ENCODE measurements at places on chromosomes 13 and 19.

GRCh38 chr19:31339411-31339810 is 9.8 kb downstream of the TSHZ3 start:
- no peak for DNase-seq

GRCh38 chr19:44345959-44346358 is 10.5 kb downstream of the ZNF112 start:
- no peak for DNase-seq

DNA sequence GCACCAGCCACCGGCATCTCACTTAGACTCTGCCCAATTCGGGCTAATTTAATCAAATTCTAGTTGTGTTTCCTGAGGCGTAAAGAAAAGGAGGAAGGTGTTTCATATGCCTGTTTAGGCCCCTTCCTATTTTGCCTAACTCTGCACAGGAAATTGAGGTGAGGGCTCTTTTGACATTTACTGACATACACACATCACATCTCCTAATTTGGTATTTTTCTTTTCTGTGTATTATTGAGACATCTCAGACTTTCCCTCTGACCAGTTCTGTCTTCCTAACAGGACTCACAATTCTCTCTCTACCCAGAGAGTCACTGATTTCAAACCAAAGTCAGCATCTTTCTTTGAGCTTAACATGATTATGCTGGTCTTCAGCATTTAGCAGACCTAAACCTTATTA is 7.9 kb downstream of the CEACAM3 start:
- DNase-seq = no peak

- no peak for DNase-seq
Measured at GRCh38 chr19:17306285-17306714, 628 bp downstream of the MRPL34 start.

- no peak for DNase-seq
Measured at GRCh38 chr13:32175307-32175706, 139.9 kb downstream of the ZAR1L start.

DNA sequence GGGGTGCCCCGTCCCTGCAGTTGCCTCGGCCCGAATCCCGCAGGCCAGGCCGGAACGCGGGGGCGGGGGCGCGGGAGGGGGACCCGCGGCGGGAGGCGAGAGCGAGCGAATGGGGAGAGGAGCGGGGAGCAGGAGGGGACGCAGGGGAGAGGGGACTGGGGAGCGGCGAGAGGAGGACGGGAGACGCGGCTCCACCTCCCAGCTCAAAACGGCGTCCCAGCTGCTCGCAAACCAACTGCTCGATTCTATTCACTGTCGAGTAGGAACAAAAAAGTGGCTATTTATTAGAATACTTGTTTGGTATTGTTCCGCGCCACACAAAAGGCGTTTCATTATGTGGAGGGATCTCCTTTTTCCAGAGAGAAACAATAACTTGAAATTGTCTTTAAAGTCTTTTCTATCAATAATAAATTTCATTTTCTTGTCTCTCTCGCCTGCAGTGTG is 10.6 kb upstream of the SOX1 start:
- DNase-seq = no peak

DNA sequence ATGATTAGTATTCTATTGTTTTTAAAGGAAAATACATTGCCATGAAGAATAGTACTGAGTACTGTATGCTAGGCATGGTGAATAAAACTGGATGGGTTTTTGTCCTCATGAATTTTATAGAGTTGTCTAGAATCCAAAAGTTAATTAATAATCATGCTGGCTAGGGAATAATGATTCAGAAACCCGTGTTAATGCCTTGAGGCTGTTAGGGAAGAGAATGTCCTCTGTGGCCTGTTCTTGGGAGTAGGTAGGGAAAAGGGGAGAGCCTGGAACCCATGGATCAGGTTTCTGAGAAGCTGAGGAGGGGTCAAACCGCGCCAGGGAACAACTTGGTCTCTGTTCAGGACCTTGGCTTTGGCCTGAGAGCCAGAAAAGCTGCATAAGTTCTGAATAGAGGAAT is 1376.3 kb upstream of the SLC10A2 start:
- DNase-seq = no peak

GRCh38 chr19:21569494-21569865 is 64.1 kb downstream of the ZNF429 start:
- DNase-seq = no peak

DNA sequence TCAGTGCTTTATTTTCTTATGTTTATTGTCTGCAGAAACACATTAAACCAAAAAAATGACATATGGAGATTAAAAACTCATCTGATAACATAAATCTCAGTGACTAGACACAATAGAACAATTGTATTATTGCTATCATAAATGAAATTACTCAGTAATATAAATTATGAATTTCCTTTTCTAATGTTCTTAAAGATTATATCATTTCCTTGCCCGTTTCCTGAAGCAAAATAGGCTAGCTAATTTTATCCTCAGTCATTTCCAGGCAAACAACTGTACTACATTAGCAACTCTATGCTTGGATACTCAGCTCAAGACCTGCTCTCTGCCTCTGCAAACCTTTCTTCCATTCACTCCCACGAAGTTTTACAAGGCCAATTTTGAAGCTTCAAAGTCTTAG is 61.2 kb downstream of the RFC3 start:
- DNase-seq = no peak

GRCh38 chr19:30144242-30144758 is 202.3 kb downstream of the URI1 start:
- no peak for DNase-seq

- no peak for DNase-seq
Measured at GRCh38 chr19:28465371-28466086, 747.4 kb downstream of the UQCRFS1 start.

- DNase-seq = no peak
Measured at GRCh38 chr13:37069597-37070103, 10.2 kb upstream of the SUPT20H start.

- DNase-seq = no peak
Measured at GRCh38 chr19:2287585-2288337, 5.8 kb upstream of the PEAK3 start.

DNA sequence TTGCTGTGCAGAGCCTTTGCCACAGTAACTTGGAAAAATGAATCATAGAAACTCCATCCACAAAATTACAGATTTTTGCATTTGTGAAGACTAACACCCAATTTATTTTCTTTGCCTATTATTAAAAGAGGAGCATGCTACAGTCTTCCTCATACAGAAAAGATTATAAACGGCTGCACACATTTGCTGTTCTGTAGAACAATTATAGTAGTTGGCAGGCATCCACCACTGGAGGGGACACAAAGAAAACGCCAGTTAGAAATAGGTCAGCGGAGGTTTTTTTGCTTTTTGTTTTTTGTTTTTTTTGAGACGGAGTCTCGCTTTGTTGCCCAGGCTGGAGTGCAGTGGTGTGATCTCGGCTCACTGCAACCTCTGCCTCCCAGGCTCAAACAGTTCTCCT is 51.6 kb downstream of the SACS start:
- DNase-seq = no peak

DNA sequence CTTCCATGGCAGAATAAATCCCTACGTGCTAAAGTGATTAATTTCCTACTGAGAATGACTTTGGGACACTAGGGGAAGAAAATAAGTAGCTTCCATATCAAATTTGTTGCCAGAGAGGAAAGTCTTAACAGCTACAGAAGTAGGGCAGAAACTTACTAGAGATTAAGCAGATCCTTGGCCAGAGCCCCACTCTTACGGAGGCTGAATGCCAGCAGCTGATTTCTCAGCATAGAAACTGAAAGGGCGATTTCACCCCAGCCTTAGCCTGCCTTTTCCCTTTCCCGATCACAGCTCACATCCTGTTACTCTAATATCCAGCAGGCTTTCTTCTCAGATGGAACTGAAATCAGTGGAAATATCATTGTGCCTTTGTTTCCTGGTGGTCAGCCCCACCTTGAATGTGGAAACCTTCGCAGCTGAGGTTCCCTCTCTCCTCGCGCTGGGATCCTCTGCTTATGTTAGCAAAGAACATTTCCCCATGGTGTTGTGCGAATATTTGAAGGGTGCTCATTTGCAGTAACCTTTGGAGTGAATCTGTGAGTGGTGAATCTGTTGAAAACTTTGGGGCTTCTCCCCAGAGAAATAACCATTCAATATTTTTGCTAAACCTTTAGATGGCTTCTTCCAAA is 8.4 kb downstream of the FAM124A start:
- DNase-seq = peak; percentile 5

- no peak for DNase-seq
Measured at GRCh38 chr19:28242317-28242927, 970.5 kb downstream of the UQCRFS1 start.

DNA sequence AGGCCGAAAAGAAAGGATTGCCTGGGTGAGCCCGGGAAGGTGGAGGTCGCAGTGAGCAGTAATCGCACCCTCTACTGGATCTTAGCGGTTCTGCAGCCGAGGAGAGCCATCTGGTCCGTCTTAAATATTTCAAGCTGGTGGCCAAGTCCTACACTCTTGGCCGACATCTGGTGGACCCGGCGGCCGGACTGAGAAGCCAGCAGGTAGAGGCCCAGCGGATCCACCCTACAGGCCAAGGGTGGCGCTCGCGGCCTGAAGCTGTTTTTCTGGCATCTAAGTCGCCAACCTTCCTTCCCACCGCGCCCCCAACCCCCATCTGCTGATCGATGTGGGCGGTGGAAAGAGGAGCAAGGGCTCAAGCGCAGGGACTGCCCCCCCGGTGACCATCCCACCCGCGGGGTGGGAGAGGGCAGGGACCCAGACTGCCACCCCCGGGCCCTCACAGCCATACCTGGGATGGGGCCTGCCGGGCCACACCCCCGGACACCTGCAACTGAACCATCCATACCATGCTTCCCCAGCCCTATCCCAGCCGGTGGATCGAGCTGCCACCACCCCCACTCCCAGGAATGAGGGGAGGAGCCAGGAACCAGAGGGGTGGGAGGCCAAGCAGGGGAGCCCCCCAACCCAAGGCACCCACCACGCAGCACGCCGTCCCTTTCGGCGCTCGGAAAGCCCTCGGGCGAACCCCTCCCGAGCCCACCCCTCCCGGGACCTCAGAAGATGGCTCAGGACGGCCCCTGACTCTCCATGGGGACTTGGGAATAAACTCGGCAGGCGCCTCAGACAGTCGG is 46.3 kb upstream of the ZNF730 start:
- no peak for DNase-seq

DNA sequence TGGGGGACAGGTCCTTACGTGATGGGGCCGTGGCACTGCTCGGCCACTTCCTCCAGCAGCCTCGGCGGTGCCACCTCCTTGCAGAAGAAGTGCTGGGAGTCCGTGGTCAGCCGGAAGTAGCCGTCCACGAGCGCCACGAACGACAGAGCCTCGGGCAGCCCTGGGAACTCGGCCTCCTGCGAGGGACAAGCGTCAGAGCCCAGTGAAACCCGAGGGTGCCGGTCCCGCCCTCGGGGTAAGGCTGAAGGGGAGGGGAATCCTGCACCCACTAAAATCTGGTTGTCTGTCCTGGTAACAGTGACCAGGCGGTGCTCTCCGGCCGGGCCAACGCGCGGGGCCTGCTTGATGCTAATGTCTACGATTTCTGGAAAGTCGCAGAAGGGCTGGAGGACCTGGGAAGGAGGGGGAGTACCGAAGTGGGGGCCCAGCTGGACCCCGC is 6.4 kb downstream of the JAK3 start:
- no peak for DNase-seq

DNA sequence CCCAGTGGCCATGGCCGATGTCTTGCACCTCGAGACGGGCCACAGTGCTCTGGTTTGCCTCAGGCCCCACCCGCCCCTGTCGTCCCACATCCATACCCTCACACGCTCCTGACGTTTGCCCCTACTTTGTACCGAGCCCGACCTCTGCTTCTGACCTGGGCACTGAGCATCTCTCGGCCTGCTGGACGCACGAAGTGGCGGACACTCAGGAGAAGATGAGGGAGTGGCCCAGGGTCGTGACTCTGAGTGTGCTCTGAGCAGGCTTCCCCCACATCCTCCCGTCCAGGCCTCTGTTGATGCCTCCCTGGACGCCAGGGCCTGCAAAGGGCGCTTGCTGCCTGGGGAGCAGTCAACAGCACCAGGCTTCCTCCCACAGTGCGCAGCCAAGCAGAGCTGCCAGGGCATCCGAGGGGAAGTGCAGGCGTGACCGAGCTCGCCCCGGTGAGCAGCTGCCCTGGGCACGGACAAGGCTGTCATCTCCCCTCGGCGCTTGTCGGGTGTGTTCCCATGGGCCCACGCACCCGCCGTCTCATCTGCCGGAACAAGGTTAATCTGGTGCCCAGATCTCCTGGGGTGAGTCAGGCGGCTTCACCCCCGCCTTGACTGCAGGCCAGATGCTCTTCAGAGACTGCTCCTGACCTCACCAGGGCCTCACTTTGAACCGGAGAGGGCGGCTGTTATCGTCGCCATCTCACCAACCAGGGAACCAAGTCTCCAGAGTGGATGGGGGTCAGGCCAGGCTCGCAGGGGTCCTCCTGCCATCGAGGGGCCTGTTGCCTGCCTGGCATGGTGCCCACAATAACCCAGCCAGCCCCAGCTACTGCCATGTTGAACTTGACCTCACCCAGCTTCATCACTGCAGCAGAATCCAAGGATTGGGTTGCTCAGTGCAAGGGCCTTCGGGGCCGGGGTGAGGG is 27.2 kb downstream of the COMP start:
- no peak for DNase-seq

DNA sequence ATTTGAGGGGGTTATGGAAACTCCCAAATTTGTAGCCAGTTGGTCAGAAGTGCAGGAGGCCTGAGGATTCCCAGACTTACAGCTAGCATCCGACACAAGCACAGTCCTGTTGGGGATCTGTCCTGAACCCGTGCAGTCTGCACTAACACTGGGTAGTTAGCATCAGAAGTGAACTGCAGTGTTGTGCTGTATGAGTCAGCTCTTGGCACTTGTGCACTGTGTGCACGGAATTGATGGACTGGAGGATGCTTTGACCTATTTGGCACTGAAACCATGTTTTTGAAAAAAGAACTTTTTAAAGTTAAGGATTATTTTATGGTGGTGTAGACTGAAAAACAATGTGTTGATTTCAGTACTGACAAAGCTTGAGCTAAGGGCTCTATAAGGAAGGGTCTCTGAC is 279.0 kb downstream of the NHLRC3 start:
- DNase-seq = no peak

GRCh38 chr19:5585461-5586299 is 17.9 kb upstream of the TINCR start:
- no peak for DNase-seq

DNA sequence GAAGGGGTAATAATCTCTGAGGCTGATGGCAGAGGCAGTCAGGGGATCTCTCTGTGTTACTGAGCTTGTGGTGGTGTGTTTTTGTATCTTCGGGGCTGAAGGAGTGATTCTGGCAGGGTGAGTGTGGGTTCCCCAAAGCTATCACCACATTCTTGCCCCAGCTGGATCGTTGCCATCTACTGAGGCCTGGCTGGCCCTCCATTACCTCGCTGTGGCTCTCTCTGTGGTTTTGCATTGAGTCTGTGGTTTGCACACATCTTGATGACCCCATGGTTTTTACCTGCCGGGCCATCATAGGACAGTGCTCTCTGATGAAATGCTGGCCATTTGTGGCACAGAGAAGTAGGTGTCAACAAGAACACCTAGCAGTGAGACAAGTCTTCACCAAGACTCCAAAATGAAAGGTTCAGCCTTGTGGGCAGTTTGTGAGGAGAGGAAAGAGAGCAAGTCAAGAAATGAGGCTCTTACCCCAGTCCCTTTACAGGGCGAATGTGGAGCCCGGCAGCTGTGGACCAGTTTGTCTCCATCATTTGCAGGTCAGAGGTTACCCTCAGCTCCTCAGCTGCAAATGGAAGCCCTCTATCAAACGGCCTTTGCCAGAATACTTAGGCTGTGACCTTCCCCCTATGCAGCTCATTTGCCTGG is 69.0 kb upstream of the NPAS1 start:
- DNase-seq = no peak

GRCh38 chr13:112693831-112694497 is 4.1 kb downstream of the ATP11A start:
- DNase-seq = peak; percentile 54

Measured in AG09309 (cell line).